CD4-positive, alpha-beta T cell treated with Interleukin-17A for 4 hours (primary cell): ENCODE measurements at places on chromosomes 12 and 14.

DNA sequence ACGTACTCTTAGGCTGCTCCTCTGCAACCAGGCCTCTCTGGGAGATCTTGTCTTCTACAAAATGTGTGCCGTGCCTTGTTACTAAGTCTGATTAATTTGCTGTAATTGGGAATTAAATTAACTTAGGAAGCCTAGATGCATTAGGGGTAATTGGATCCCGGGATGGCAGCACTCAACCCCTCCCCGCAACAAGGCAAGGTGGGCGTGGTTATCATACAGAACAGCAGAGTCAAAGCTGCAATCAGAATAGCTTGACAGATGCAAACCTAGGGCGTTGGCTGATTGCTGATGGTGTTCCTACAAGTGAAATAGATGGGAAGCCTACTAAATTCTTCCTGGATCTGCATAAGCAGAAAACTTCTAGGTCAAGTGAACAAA lies 34.5 kb upstream of the NFYB start:
- no peak for DNase-seq

DNA sequence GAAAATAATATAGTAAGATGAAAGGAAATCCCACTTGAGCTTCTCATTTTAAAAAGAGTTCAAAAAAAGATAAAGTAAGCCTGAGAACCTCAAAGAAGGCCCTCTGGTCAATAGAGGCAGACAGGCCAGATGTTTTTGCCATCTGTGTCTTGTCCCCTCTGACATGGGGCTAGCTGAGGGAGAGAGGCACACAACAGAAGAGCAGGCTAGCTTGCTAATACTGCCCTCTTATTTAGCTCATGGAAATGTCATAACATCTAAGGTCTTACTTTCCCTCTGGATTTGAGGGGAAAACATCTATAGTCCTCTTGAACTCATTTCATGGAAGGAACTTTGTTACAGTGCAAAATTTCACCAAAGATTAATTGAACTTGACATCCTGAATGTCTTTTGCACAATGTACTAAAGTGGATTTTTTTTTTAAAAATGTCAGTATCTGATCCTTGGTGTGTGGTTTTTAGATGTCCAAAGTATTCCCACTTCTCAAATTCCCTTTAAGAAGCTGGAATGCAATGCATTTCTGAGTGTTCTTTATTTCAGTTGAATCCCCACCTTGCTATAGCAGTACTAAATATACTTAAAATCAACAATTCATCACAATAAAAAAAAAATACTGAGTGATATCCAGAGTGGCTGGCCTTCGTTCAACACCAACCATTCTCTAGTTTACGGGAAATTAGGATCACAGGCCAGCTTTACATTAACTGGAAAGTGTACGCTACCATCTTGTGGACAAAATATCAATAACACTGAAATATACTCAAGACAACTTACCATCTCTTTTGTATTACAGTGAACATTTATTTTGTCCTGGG lies 176.7 kb downstream of the PAH start:
- no peak for DNase-seq

DNA sequence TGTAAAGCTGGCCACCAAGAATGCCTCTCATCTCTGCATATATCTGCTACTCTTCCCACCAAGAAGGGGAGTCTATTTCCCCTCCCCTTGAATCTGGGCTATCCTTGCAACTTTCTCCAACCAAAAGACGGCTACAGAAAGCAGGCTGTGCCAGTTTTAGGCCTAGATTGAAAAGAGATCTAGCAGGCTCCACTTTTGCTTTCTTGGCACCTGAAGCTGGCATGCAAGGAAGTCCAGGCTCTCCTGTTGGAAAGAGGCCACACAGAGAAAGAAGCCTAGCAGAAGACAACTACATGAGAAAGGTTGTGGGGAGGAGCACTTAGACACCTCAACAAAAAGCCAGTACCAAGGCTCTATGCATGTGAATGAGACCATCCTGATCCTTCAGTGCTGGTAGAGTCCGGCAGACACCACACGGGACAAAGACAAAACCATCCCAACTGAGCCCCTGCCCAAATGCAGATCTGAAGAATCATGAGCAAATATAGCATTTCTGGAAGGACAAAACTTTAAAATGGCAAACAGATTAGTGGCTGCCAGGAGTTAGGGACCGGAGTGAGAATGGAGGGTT lies 68.0 kb downstream of the SPPL3 start:
- DNase-seq, result no peak

- DNase-seq, result no peak
These were observed 14.7 kb downstream of the CPSF6 start for GRCh38 chr12:69254046-69254445.

GRCh38 chr12:4274396-4275015 lies 944 bp downstream of the CCND2 start:
- peak; percentile 53 for DNase-seq

DNA sequence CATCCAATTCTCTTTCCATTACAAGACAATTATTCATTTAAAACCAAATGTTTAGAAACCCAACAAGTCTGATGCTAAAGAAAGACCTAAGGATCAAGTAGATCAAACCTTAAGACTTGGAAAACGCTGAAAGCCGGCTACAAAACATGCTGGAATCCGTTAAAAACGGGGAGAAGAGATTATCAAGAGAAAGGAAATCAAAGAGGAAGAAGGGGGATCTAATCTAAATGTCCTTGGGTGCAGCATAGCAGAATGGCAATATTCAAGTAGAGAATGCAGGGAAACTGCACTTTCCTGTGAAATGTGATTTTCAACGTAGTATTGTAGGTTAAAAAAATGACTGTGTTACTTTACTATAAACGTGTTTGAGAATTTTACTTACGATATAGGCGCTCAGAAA lies 1.3 kb downstream of the PPP1R13B start:
- no peak for DNase-seq

GRCh38 chr12:79055926-79056674 lies 191.5 kb downstream of the SYT1 start:
- DNase-seq, result no peak

DNA sequence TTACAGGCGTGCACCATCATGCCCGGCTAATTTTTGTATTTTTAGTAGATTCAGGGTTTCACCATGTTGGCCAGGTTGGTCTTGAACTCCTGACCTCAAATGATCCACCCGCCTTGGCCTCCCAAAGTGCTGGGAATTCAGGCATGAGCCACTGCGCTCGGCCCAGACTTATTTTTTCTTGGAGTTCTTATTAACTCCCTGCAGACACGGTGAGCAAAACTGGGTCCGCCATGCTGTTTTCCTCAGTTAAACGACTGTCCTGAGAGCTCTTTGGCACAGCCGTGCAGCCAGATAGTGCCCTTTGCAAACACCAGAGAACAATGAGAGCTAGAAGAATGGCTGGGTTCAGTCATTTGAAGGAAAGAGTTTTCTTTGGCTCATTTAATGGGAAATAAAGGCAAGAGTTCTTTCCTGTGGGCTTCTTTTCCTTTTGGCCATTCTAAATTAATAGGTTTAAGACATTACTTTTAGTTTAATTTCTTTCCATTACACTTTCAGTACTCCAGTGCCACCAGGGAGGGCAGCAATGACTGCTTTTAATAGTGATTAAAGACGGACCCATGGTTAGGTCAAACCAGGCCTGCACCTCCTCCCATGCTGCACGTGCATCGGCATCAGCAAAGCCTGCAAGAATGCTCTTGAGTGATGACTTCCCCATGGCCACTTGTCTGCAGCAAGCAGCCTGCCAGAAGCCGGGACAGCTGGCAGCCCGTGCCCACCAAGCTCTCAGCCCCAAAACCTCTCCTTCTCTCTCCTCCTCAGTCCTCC lies 60.7 kb downstream of the VCPKMT start:
- no peak for DNase-seq

- no peak for DNase-seq
These were observed 109.9 kb downstream of the CALM1 start for GRCh38 chr14:90506748-90507147.

GRCh38 chr12:45742590-45742989 lies 13.1 kb downstream of the ARID2 start:
- no peak for DNase-seq

DNA sequence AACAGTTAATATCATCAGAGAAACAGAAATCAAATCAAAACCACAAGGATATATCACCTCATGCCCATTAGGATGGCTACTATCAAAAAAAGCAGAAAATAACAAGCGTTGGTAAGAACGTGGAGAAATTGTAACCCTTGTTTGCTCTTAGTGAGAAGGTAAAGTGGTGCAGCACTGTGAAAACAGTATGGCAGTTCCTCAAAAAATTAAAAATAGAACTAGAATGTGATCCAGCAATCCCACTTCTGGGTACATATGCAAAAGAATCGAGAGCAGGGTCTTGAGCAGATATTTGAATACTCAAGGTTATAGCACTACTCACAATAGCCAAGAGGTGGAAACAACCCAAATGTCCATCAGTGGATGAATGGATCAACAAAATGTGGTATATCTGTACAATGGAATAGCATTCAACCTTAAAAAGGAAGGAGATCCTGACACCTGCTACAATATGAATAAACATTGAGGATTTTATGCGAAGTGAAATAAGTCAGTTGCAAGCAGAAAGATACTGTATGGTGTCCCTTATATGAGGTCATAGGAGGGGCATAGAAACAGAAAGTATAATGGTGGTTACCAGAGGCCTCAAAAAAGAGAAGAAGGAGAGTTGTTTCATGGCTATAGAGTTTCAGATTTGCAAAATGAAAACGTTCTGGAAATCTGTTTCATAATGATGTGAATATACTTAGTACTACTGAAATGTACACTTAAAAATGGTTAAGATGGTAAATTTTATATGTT lies 131.0 kb upstream of the EEA1 start:
- DNase-seq, result no peak

DNA sequence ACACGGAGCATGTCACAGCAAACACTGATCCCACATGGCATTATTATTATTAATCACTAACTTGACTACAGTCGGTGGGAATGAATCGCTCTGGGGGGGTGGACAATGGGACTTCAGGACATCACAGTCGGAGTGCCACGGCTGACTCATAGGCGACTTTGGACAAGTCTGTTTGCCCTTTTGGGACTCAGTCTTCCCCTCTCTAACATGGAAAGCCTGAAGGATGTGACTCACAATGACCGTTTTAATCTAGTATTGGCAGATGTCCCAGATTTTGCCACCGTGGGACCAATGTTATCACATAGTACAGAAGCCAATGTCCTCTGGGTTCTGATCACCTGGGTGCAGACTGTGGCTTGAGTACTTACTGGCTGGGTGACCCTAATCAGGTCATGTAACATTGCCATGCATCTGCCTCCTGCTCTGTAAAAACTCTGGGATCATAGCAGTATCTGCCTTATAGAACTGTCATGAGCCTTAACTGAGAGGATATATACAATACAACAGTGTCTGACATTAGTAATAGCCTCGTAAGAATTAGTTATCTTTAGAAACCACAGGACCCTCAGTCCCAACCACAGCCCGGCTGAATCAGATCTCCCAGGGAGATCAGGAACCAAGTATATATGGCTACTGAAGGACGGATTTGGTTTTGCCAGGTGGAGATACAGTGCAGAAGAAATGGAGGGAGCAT lies 362.6 kb downstream of the BCL11B start:
- DNase-seq, result no peak

GRCh38 chr14:91167380-91167770 lies 53.5 kb downstream of the DGLUCY start:
- no peak for DNase-seq

- no peak for DNase-seq
These were observed 7.8 kb downstream of the FOXA1 start for GRCh38 chr14:37587131-37587803.

GRCh38 chr12:31732926-31733548 lies 4.2 kb upstream of the AMN1 start:
- DNase-seq, result peak; percentile 31

DNA sequence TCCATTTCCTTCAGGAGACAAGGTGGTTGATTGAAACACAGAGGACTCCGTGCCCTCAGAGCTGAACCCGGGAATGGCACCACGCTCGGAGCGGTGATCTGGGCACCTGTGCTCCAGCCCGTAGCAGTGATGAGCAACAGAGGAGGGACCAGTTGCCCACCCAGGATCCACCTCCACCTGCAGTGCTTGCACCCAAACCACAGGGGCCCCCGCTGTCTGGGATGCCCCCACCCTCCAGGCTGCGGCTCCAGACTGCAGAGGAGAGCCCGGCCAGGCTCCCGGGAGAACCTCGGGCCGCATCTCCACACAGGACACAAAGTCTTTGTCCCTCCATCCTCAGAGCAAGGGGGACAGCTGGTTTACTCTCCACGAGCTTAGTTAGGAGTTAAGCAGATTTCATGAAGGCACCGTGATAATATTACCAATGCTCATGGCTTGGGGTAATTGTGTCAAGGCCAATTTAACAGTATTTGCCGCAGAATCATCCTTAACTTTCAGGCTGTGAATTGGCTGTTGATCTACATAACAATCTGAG lies 100.6 kb downstream of the TNFAIP2 start:
- no peak for DNase-seq

- no peak for DNase-seq
These were observed 134.6 kb downstream of the CHST11 start for GRCh38 chr12:104591257-104591885.

DNA sequence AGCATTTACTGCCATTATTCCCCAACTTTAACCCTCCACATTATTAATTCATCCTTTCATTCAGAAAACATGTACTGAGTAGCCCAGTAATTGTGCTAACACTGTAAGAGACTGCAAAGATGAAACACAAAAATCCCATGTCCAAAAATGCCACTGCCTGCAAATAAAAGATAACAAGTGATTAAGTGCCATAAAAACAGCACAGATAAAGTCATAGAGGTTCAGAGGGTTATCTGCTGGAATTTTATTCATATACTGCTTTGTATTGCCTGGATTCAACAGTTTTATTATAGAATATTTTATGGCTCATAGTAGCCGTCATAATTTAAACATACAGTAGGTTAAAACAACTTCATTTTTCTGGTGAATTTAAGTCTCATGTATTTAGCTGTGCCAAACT lies 177.9 kb downstream of the KICS2 start:
- no peak for DNase-seq

DNA sequence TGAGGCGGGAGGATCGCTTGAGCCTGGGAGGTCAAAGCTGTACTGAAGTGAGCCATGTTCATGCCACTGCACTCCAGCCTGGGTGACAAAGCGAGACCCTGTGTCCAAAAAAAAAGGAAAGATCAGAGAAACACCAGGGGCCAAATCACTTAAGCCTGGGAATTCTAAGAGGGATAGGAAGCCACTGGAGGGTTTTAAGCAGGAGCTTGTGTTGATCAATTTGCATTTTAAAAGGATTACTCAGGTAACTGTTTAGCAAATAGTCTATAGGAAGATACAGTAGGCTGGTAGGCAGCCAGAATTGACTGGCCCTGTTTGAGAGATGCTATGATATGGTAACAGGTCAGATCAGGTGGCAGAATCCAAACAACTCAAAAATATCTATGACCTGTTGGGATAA lies 162.7 kb downstream of the SPTSSA start:
- no peak for DNase-seq

GRCh38 chr12:121582583-121583333 lies 1.9 kb upstream of the KDM2B start:
- DNase-seq, result no peak

- no peak for DNase-seq
These were observed 49.9 kb downstream of the CATSPERB start for GRCh38 chr14:91681893-91682563.

DNA sequence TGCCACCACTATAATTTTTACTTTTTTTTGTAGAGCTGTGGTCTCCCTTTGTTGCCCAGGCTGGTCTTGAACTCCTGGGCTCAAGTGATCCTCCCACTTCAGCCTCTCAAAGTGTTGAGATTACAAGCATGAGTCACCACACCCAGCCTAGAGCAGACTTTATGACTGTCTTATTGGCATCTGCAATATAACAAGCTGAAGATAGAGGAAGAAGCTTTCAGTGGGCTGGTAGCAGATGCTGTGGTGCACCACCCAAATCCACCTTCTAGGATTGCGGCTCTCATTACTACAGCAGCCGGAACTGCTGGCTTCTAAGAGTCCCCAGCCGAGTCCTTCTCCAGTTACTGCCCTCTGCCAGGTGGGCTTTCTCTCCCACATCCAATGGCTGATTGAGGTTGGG lies 7.6 kb upstream of the STK38L start:
- DNase-seq, result no peak
